ENCODE measurements at places on chromosomes 5 and 9.

- DNase-seq = no peak
Measured at GRCh38 chr5:90621848-90622247, 63.3 kb downstream of the ADGRV1 start.

GRCh38 chr9:5326187-5326586, 13.5 kb downstream of the RLN1 start:
- no peak for DNase-seq

DNA sequence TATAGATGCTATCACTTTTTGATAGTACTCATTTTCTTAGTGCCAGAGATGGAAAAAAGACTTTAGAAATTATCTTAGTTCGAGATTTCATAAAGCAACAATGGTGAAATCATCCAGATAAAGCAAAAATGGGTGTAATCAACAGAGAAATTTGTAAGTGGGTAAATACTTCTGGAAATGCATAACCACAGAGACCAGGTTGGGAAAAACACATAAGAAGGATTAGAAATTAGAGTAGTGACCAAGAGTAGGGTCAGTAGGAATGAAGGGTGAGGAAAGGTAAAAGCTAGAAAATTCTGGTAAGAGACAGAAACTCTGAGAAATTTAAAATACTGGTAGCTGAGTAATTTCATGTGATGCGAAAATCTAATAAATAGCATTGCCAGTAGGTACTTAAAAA, 11.2 kb downstream of the EDIL3 start:
- DNase-seq = no peak

DNA sequence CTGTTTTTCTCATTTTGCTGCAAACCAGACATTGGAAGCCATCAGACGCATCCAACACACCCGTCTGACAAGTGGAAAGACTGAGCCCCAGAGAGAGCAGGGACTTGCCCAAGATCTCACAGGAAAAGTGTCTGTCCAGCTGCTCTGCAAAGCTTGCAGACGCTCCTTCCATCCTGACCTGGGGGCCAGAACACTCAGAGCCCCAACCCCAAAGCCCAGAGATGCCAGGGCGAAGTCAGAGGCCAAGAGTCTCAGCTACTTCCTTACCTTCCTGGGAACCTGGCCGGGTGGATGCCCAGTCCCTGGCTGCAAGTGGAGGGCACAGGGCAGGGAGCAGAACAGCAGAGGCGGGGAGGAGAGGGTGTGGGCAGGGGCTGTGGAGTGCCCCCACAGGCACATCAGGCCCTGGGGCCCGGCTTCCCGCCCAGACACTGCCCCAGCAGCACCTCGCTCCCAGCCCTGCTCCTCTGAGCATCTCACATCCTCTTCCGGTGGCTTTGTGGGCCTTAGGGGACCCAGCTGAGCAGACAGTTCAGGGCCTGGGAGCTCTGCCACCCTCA, 9.7 kb upstream of the RALGDS start:
- peak; percentile 53 for DNase-seq

DNA sequence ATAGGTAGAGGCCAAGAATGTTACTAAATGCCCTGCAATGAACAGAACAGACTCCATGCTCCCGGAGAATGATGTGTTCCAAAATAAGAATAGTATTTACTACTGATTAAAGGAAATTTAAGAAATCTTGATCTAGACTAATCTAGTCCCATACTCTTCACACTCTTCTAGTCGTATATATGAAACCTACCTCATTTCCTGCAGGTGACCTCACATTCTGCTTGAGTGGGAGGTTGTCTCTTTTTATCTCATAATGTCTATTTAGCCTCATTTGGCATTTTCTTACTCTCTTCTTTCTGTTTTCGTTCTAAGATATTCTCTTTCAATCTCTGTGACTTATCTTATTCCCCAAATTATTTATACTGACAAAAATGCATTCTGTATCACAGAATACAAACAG, 9.2 kb upstream of the SHOC1 start:
- DNase-seq = peak; percentile 25

GRCh38 chr5:10588779-10589447, 25.0 kb downstream of the ANKRD33B start:
- DNase-seq = no peak

DNA sequence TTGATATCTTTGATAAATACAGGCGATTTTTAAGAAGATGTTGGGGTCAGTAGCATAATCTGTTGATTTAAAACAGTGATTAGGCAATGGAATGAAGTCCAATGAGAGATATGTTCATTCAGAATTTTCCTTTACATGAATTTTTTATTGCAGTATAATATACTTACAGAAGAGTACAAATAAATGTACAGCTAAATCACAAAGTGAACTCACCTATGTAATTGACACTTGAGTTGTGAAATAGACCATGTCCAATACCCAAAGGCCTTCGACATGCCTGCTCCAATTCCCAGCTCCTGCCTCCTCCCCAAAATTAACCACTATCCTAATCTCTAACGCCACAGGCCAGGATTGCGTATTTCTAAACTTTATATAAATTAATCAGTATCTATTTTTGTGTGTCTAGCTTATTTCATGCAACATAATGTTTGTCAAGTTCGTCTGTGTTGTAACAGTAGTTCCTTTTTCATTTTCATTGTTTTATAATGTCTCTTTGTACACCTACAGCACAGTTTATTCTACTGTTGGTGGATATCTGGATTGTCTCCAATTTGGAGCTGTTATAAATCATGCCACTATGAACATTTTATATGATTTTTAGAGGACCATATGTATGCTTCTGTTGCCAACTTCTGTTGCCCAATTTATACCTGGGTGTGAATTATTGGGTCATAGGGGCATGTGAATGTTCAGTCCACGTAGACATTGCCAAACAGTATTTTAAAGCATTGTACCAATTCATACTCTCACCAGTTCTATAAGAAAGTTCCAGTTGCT, 208.3 kb downstream of the TLE1 start:
- no peak for DNase-seq

GRCh38 chr5:120463991-120464626, at the start of gene PRR16:
TSS of gene PRR16 (plus strand) at chr5:120464300.
- DNase-seq = peak; percentile 49

- no peak for DNase-seq
Measured at GRCh38 chr9:126707083-126707482, 93.4 kb downstream of the LMX1B start.

GRCh38 chr5:74627646-74628279, 12.8 kb downstream of the ENC1 start:
- no peak for DNase-seq

GRCh38 chr9:134626069-134626423, 15.6 kb upstream of the COL5A1 start:
- DNase-seq = no peak

DNA sequence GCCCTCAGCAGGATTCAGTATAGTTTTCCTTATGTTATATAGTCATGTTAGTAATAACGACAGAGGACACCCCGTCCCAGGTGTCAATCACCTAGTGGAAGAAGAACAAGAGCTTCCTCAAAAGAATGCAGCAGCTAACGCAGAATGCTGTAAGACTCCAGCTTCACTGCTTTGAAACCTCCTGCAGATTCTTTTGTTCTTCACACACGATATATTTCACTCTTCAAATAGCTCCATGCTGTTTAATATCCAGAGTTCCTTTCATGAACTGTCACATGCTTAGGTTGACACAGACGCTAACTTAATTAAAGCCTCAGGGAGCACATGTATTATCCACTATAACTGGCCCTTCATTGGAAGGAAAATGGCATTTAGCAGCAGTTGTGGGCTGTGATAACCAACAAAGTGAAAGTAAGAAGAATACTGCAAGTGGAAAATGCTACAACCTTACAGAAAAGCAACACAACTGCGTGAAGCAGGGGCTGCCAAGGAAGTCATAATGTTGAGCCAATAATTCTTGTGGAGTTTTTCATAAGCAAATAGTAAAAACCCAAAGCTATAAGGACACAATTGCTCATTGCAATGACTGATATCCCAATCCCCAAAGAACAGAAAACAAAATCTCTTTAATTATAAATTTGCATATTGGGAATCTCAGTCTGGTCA, 387.5 kb downstream of the PLK2 start:
- no peak for DNase-seq

DNA sequence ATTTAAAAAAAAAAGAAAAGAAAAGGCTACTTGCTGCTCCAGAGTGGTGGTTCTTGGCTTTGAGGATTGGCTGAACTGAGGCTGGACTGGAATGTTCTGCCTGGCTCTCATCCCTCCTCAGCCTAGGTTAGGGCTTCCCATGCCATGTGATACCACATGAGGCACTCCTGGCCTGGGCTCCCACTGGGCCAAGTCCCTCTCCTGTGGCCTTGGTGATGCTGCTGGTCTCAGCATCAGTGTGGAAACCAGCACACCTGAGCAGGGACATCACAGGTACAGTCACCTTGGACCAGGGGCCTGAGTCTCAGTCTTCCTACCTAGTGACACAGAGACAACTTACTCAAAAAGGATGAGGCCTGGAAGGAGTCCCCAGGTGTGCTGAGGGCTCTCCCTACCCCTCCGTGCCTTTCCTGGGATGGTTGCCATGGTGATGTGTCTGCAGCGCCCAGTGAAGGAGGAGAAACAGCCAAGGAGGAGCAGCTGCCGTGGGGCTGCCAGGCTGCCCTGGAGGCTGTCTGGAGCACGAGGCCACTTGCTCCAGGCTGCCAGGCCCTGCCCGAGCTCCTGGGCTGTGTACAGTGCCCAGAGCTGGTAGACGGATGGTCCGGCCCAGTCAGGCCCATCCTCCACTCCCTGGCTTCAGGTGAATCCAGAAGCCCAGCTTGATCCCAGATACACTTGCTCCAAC, 71.0 kb downstream of the WNK2 start:
- no peak for DNase-seq

- DNase-seq = no peak
Measured at GRCh38 chr9:127746959-127747569, 12.0 kb upstream of the TOR2A start.

DNA sequence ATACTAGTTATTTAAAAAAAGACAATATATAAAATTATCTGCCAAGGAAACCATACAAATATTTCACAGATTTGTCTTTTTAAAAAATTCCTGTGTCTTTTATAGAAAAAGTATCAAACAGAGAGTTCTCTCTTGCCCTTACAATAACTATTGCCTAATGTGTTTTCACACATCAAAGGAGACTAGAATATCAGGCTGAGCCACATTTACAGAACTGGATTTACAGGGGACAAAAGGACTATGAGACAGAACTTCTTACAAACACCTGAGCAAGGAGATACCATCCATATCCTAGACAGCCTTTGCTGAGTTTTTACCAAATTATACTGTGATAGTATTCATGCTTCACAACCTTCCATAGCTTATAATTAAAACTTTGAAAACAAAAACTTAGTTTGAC, 34.2 kb downstream of the TMEM245 start:
- no peak for DNase-seq

GRCh38 chr9:99811172-99811571, 10.5 kb upstream of the NR4A3 start:
- DNase-seq = no peak

GRCh38 chr5:112717506-112718082, 20.1 kb upstream of the APC start:
- no peak for DNase-seq

- no peak for DNase-seq
Measured at GRCh38 chr5:74391410-74391809, 249.1 kb downstream of the ENC1 start.

DNA sequence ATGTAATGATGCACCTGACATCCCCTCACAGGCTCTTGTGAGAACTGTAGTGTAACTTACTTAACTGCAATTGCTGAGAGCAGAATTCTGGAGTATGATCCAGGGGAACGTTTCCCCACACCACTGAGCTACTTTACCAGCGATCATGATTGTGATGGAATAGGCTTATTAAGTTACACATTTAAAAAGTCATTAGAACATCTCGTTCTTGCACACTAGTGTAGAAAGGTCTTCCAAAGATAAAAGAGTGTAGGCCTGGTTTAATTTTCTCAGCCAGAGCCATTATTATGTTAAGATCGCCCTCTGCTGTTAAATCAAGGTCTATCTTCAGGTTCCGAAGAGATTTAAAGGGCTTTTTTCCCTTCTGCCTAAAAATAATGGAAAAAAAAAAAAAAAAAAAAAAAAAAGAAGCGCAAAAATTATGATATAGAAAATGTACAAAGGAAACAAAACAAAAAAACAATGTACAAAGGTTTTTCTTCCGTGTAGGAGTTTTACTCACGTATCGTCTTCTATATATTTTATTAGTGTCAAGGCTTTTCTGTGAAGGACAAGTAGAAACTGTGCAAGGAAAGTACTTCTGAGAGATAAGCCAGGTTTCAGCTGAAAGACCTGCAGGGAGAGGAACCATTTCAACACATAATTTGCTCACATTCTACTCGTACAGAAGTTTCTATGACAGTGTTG, 18.6 kb upstream of the MOB3B start:
- no peak for DNase-seq

DNA sequence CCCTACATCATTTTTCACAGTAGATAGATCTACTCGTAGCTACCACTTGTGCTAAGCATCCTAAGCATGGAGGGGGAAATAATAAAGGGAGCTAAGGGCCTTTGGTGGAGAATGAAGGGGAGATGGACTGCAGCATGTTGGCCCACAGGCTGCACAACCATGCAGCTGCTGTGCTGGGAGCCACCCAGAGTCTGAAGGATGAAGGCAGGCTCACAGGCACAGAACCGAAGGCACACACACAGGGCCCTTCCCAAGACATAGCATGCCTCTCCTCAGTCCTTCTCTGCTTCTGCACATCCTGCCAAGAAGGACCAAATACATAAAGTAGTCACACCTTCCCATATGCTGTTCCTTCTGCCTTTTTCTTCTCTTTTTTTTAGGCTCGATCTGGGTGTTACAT, 6.6 kb downstream of the FAM193B start:
- no peak for DNase-seq

All from GM06990 (cell line).